ENCODE measurements at places on chromosomes 1 and 21.

GRCh38 chr21:23694390-23694789, 1912.9 kb downstream of the MRPL39 start:
- no peak for DNase-seq

- peak; percentile 87 for DNase-seq
Measured at GRCh38 chr1:32200226-32201010, at the start of gene CCDC28B. Gene CCDC28B, plus strand, starts transcription at chr1:32200595. Its CDS starts 1,341 bp downstream, at chr1:32201936.

- no peak for DNase-seq
Measured at GRCh38 chr1:80827666-80828065, 973.1 kb upstream of the ADGRL2 start.

- no peak for DNase-seq
Measured at GRCh38 chr1:89261926-89262515, 10.6 kb downstream of the GBP5 start.

DNA sequence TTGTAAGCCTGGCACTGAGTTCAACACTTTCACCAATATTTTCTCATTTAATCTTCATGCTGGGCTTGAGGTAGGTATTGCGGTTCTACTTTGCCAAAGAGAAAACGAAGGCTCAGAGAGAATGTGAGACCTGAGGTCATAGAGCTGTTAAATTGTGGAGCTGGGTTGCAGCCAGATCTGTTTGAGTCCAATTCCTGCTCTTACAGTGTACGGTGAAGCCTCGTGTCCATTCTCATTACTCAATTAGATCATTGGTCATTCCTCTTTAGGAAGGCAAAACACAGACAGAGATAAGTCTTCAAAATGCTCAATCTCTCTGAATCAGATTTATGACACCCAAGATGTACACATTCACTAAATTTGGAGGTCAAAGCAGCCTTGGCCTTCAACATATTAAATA, 559.0 kb upstream of the DAB1 start:
- no peak for DNase-seq

DNA sequence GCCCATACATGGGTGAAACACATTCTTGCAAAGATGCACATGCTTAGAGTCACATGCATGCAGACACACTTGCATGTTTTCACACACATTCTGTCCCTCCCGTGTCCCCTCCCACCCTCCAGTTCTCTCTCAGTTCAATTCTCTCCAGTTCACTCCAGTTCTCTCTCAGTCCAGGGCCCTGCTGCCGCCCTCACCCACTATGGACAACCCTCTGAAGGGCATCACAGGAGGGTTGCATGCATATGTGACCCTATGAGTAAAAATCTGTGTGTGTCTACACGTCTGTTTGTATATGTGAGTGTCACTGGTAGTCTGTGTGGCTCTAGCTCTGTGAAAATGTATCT, 21.8 kb upstream of the ADGRB2 start:
- DNase-seq, result no peak

DNA sequence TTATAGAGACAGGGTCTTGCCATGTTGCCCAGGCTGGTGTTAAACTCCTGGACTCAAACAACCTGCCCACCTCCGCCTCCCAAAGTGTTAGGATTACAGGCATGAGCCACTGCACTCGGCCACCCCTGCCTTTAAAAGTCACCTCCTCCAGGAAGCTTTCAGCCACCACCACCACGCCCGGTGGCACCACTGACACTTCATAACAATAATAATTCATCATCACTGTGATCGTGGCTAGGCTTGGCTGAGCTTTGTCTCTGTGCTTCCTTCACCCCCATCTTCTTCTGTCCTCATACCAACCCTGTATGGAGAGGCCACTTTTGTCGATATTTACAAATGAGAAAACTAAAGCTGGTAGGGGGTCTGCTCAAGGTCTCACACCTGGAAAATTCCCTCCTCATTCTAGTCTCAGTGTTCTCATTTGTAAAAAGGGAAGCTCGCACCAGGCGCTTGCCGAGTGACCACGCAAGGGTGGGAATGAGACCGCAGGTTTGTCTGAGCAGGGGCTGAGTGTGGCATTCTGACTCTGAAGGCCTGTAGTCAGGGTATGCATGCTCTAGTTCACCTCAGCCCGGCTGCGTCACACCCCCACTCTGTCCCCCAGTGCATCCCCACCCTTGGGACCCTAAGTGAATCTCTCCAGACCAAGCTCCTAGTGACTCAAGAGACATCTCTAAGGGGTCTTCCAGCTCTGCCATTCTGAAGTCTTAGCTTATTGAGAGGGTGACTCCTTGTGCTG, 12.9 kb upstream of the EPHA2 start:
- no peak for DNase-seq
